ENCODE measurements at places on chromosomes 6 and 20.
A peak's percentile ranks its signal among the peaks of the same experiment; 100 is the strongest.

GRCh38 chr6:165456286-165456685 is 146.9 kb upstream of the C6orf118 start:
- no peak for DNase-seq

DNA sequence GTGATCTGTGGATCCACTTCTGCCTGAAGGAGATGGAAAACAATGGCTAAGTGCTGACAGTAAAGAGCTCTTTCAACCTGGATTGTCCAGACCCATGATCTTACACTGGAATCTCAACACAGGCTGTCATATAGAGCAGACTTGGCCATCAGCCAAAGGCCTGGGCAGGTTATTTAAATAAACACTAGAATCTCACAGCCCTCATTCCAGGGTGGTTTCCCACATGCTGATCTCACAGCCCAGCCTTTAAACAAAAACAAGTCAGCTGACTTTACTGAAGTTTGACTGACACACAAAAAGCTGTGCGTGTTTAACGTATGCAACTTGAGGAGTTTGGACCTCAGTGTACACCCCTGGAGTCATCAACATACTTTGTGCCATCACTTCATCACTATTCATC is 28.4 kb downstream of the SYNDIG1 start:
- no peak for DNase-seq

- DNase-seq = peak; percentile 31
These were observed 159.0 kb downstream of the ZNF217 start for GRCh38 chr20:53434662-53435061.

DNA sequence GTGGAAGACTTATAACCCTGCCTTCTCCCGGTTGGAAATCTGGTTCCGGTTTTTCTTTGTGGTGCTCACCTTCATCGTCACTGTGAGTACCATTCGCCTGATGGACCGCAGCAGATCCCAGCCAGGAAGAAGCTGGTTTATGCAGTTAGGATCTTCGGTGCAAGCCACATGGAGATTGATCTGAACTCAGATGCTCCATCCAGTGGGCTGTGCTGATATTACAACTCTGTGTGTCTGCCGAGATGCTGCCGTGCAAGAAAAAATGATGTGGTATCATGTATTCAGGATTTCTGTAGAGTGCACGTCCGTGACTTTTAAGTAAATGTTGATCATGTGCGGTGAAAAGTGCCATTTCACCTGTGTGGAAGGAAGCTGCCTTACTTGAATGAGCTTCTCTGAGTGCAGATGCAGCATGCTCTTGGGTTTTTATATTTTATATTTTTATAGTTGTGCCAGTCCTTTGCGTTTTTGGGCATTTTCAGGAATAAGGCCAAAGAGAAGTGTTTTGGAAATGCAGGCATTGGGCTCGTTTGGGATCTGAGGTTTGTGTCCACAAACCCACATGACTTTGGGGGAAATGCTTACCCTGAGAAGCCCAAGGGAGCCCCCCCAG is 39.2 kb downstream of the DYNLT1 start:
- DNase-seq = peak; percentile 70

DNA sequence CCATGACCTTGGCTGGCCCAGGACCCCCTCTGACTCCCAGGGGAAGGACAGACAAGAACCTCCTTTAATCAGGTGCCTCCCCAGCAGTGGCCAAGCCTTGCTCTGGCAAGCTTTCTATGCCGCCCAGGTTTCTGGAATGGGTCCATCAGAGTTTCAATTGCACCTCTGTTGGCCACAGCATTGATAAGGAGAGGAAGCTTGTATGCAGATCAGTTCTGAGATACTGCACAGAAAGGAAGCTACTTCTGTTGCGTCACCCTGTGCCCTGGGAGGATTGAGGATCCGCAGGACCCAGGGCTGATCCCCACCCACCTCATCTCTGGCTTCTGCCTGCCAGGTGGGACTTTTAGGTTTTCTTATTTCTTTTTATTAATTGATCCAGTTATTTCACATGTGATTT is 167.2 kb downstream of the TFAP2C start:
- DNase-seq = no peak

DNA sequence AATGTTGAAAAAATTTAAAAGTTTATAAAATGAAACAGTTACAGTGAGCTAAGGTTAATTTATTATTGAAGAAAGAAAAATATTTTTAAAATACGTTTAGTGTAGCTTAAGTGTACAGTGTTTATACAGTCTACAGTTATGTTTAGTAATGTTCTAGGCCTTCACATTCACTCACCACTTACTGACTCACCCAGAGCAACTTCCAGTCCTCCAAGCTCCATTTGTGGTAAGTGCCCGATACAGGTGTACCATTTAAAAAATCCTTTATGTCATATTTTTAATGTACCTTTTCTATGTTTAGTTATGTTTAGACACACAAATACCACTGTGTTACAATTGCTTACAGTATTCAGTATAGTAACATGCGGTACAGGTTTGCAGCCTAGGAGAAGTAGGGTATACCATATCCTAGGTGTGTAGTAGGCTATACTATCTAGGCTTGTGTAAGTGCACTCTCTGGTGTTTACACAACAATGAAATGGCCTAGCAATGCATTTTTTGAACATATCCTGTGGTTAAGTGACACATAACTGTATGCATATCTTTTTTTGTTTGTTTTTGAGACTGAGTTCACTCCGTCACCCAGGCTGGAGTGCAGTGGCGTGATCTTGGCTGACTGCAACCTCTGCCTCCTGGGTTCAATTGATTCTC is 26.3 kb downstream of the FLRT3 start:
- no peak for DNase-seq

DNA sequence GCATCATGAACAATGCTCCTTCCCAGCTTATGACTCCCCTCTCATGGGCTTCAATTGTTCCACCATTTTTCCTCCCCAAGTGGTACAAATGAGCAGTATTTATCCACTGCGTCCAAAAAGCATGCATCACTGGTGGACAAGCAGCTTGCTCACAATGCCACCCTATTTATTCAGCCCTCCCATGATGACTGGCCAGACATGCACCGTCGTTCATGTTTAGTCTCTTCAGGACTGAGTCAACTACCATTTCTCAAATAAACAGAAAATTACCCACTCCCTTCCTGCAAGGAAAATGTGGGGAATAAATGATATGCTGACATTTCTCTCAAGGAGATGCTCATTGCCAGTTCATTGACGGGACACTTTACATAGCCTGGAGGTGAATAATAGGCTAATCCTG is 300.4 kb downstream of the C6orf118 start:
- DNase-seq = no peak

GRCh38 chr6:40819182-40819834 is 219.7 kb downstream of the UNC5CL start:
- DNase-seq = no peak

DNA sequence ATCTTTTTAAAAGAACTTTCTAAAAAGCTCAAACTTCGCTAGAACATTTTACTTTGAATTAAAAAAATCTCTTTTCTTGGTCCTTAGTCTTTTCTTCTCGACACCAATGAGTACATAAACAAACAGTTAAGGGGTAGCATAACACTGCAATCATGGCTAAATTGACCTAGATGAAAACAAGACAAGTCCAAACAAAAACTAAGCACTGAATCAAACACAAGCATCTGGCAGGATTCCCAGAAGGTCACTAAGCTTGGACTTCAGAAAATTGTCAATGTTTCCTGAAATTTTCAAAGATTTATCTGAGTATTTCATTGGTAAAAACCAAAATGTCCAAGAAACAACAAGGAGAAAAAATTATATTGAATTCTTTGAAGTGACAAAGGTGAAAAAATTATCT is 5.0 kb downstream of the COL21A1 start:
- DNase-seq = no peak

Data from muscle of arm (tissue), 14 donors.